ENCODE measurements at places on chromosomes 3 and 15.

DNA sequence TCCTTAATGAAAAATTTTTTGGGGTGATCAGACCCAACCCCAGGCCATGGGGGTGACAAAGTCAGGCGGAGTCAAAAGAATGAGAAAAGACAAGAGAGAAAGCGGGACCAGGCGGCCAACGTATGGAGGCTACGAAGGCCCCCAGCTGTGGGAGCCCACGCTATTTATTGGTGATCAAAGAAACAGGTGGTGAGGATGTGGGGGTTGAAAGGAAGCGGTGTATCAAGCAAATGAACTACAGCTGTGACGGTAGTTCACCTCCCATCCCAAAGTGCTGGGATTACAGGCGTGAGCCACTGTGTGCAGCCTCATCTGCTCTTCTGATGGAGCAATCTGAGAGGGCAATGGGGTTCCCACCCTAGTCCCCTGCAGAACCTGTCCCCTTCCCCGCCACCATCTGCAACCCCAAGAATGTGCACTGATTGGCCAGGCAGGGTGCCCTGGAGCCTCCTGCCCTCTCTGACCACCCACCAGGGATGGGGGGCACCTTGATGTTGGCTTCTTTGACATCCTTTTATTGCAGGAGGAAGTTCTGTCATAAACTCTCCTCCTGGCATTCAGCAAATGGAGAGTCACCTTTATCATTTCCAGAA lies 1.1 kb upstream of the CHRNA3 start:
- no peak for DNase-seq

DNA sequence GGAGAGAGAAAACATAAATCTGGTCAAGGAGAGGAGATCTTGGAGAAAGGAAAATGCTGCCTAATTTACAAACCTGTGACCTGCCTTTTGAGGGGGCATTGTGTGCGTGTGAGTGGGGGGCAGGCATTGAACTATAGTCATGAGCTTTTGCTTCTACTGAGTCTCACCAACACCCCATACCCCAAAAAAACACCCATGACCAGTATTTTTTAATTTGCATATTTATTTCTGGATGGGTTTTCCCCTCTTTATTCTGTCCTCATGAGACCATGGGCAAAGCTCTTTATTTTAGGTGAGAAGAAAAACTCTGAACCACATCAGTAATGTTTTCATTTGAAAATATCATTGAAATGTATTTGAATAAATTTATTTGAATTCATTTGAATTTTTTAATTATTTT lies 20.6 kb downstream of the CD80 start:
- DNase-seq = no peak

DNA sequence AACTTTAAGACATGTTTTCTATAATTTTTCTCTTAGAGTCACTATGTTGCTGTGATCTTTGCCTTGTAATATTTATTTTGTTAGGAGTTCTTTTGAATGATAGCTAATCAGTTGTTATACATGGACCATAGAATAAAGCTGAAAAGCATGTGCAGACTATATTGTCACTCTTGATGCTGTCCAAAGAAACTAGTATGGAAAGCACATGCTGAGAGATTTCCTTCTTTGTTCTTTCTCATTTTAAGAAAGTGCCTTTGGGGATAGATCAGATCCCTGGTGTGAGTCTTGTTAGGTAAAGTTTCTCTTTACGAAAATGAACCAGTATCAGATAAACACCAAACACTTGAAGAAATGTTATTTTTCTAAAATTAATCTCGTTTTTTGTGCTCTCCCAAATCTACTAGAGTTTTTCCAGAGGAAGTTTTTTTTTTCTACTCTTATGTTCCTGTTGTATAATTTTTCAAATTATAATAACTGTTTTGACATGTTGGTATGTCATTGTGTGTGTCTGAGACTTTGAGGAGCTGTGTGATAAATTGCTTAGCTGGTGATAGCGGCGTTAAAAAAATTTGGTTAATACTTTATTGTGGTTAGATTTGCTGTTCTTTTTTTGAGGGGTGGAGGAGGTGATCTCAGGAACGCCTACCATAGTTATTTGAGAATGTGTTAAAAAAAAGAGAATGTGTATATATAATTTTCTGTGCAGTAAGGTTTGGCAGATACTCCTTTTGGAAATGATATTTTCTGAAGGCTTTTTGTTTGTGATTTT lies 2.2 kb downstream of the PIAS1 start:
- DNase-seq = no peak

- no peak for DNase-seq
Measured at GRCh38 chr15:40743485-40743901, 11.6 kb downstream of the RMDN3 start.

GRCh38 chr3:79202471-79203143 lies 565.2 kb downstream of the ROBO1 start:
- DNase-seq = no peak

DNA sequence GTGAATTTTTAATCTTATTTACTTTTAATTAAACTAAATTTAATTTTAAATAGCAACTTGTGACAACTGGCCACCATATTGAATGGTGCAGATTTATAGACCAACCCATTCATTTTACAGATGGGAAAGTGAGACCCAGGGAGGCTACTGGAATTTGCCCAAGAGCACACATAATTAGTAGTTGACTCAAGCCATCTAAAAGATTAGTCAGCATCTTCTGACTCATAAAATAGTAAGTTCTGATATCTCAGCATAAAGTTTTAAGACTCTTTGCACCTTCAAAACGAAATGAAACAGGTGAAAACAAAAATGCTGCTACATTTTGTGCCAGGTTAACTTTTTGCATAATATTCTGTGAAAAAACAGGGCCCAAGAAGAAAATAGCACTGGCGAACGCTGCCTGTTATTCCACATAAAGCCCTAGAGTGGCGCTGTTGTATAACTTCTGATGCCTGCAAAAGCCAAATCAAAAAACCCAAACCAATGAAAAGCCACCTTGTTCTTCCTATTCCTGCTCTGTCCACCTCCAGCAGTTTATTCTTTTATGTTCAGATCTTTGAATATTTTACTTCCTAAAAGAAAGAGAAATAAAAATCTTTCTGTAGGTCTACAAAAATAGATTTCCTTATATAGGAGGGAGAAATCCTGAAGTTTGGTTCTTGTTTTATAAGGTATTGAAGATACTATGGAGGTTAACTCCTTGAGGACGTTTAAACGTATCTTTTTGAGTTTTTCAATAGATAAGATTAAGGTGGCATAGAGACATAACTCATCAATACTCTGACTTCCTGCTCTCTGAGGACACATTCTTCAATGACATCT lies 62.8 kb downstream of the OTOL1 start:
- no peak for DNase-seq

GRCh38 chr3:123349201-123349535 lies 99.7 kb downstream of the ADCY5 start:
- no peak for DNase-seq

GRCh38 chr15:69478259-69478781 lies 25.7 kb downstream of the RPLP1 start:
- DNase-seq = peak; percentile 46

GRCh38 chr3:8110966-8111798 lies 390.4 kb upstream of the LMCD1 start:
- DNase-seq = peak; percentile 12

DNA sequence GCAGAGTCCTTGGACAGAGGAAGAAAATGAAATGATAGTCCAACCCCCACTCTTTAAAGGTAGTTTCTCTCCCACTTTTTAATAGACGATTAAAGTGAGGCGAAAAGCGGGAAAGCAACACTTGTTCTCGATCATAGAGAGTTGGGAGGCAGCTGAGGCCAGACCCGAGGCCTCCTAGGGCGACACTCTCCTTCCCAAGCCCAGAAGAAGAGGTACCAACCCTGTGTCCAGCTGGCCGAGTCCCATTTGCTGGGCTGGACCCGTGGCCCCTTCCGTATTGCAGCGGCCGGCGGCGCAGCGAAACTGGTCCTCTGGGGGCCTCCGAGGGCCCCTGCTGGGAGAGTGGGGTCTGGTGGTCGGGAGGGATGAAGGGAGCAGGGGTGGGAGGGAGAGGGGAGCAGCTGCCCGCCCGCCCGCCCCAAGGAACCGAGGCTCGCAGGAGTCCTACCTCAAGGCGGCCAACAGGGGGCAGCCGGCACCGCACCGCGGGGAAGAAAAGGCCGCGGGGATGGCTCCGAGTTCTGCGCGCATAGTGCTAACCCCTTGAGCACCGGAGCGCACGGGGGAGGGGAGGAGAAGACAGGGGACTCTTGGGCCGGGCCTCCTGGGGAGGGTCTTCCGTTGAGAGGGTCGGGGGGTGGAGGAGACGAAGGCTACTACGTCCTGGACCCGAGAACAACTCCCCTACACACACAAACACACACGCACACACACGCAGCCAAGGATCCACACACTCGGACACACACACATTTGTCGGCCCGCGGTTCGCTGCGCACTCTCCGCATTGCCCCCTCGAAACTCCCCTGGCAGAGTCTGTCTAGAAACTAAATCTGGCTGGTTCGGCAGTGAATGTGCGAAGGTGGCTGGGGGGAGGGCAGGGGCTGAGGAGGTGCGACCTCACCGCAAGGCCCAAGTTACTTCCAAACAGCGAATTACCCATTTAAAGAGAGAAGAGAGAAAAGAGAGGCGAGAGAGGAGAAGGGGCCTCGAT lies 2.0 kb downstream of the WNT5A start:
- peak; percentile 80 for DNase-seq

- DNase-seq = no peak
Measured at GRCh38 chr3:18018491-18019160, 276.2 kb upstream of the TBC1D5 start.

DNA sequence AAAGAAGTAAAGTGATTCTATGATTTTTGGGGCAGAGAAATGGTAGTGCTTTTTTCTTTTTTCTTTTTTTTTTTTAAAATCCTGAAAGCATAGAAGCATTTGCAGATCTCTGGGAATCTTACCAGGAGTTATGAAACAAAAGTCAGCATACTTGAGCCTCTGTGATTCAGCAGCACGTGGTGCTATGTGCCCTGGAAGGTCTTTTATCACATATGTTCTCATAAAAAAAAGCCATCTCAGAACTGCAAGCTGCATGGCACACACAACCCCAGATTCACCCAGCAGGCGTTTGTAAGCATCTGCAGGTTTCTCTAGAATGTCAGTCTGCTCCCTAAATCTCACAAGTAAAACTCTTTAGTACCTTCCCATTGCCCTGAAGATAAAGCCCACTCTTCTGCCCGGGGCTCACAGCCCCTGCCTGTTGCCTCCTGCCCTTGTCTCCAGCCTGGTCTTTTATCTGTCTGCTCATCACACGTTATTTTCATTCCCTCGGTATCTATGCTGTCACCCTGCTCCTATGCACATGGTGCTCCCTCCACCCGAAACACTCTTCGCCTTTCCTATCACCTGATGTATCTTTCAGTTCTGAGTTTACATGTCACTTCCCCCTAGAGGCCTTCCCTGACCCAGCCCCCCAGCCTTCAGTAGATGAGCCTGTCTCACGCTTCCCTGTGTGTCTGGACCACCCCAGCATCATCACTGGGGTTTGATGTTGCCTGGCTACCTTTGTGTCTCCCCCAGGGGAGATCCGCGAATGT lies 72.4 kb downstream of the CHDH start:
- DNase-seq = peak; percentile 59

- DNase-seq = no peak
Measured at GRCh38 chr15:38066612-38067011, 132.2 kb downstream of the TMCO5A start.

- no peak for DNase-seq
Measured at GRCh38 chr3:42441791-42442190, 31.4 kb upstream of the LYZL4 start.

- DNase-seq = no peak
Measured at GRCh38 chr15:89406940-89407607, 72.5 kb upstream of the POLG start.

DNA sequence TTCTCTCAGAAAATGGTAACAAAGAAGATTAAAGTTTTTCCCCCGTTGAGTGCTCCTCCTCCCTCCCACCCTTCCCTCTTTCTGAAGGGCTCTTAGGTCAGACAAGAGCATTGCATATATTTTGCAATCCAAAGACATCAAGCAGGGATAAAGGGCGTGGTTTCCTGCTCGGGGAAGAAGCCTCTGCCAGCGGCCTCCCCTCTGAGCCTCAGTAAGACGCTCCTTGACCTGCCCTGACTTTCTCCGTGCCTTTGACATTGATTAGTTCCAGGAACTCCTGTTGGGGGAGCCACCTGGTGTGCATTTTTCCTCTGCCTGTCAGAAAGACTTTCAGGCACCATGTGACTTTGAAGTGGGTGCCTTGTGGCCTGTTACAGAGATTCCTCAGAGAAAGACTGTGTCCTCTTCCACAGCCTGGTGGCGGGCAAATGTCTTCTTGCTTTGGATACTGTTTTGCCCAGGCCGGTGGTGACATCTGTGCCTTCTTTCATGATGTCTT lies 87.2 kb upstream of the TBL1XR1 start:
- no peak for DNase-seq

DNA sequence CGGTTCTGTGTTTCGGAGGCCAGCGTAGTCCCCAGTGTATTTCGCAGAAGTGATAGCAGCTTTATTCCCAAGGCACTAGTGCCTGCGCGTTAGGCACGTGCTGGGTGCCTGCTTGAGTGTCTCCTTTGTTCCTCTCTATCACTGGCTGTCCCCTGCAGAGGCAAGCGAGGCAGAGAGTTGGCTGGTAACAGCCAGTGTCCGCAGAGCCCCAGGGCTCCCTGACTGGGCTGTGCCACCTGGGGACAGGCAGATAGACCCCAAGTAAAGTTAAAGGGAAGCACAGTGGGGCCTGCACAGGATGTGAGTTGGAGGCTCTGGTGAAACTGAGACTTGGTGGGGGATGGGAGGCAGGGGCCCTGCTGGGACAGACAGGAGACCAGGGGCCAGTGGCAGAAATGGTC lies 50.7 kb downstream of the APBA2 start:
- no peak for DNase-seq

GRCh38 chr15:49421991-49422390 lies 1.1 kb upstream of the FGF7 start:
- DNase-seq = no peak

DNA sequence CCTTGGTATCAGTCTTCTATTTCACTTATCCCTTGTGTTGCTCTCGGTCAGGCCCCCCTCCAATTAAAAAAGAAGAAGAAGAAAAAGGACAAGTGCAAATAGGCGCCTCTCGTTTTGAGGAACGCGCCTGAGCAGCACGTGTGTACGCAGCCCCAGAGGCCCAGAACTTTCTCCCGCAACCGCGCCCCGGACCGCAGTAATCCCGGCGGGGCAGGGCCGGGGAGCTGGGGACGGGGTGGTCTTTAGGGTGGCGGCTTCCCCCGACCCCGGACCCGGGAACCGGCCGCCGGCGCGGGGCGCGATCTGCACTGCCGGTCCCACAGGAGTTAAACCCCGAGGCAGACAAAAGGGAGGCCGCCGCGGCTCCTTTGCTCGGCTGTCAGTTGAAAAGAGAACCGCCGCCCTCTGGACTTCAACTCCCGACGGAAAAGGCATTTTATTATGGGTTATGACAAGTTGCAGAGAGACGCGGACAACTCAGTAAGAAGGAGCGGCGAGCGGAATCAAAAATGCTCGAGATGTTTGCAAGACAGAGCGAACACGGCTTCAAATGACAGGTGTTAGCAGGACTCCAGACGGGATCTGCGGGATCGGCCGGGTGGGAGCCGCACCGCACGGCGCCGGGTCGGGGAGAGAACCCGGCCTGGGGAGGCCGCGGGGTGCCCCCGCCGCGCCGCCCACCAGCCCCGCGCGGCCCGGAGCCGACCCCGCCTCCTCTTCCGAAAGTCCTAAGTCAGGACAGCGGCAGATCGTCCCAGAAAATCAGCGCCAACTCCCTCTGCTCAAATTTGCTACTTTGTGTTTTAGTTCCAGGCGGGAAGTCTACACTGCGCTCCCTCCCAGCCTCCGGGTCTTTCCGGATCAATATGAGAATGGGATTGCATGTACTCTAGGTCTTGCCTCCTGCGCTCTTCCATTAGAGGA lies 79.0 kb downstream of the NR2F2 start:
- DNase-seq = no peak

GRCh38 chr15:42608752-42609488 lies 33.5 kb downstream of the STARD9 start:
- DNase-seq = no peak

- no peak for DNase-seq
Measured at GRCh38 chr3:45499529-45499928, 95.0 kb upstream of the LIMD1 start.
